ENCODE measurements at places on chromosomes 5 and 9.

- DNase-seq: no peak
Measured at GRCh38 chr5:132358775-132359174, 10.7 kb upstream of the SLC22A5 start.

- no peak for DNase-seq
Measured at GRCh38 chr5:68225188-68225910, 9.8 kb downstream of the PIK3R1 start.

GRCh38 chr5:32290922-32291321, 21.8 kb downstream of the MTMR12 start:
- no peak for DNase-seq

DNA sequence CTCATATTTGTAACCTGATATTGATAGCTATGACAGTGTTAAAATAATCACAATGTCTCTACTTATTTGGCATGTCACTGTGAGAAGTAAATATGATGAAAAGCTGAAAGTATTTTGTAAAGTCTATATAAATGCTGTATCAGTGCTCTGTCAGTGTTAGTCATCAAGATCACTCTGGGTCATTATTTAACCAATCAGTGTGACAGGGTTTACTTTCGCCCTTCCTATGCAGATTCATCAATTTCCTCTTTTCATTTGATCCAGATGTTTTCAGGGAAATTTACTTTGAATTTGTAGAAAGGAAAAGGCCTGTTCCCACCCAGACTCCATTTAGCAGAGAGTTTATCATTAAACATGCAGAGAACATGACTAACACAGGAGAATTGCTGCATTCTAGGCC, 9.9 kb upstream of the PCSK5 start:
- no peak for DNase-seq

DNA sequence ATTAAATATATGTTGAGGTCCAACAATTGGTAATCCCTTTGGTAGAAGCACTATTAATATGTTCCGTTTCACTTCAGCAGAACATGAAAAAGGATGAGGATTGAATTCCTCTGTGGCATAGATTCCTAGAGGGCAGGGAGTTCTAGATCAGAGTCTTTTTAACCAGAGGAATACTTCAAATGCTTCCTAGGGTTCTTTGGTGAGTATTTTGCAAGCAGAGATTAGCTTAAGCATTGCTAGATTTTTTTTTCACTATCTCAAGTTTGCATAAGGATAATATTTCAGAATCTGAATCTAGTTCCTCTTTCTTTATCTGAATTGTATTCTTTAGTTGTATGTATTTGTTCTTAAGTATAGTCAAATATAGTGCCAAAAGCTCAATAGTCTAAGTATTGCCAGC, 116.6 kb upstream of the ADAMTSL1 start:
- DNase-seq: no peak

GRCh38 chr5:14256026-14256690, 113.0 kb downstream of the TRIO start:
- DNase-seq: no peak

GRCh38 chr9:69029535-69029934, 6.0 kb upstream of the FXN start:
- no peak for DNase-seq

DNA sequence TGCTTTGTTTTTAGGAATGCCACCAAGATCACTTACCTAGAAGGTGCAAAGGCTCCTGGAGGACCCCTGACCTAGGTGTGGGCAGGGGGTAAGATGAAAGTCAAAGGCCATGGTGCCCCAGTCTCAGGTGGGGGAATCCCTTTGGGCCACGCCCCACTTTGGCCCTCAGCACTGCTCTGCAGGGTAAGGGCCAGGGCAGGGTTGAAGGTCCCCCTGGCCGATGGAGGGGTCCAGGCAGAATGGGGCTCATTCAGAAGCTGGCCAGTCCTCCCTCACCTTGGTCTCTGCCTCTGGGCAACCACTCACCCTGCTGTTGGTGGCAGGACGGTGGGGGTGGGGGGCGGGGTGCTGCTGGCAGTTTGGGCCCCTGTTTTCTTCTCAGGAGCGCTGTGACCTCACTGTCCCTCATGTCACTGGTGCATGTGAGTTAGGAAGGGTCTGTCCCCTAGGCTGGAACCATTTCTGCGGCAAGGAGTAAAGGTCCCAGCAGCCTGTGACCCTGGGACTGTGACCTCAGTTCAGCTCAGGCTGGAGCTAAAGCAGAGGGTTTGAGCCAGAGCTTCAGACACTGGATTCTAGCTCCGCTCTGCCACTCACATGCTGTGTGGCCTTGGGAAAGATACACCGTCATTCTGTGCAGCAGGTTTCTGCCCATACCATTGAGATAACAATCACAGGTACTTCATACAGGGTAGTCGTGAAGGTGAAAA, 1.9 kb upstream of the ASS1 start:
- DNase-seq: no peak

GRCh38 chr5:59814537-59814872, 79.0 kb downstream of the PDE4D start:
- no peak for DNase-seq

GRCh38 chr5:138606378-138607064, 31.3 kb upstream of the HSPA9 start:
- DNase-seq: no peak

DNA sequence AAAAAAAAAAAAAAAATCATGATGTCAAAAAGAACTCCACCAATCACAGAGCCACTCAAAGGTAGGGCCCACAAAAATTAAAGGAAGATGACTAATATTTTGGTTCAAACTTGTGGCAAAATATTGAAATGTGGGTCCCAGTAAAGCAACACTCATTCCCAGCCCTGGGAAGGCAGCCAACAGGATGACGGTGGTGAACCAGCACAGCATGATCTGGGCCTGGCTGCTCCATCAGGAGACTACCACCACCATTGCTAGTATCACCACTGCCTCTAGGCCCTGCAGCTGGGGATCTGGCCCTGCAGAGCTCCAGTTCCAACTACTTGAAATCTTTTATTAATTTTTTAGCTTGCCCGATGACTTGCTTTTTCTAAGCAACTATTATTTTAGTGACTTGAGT, 206.8 kb upstream of the ITGA1 start:
- DNase-seq: no peak

DNA sequence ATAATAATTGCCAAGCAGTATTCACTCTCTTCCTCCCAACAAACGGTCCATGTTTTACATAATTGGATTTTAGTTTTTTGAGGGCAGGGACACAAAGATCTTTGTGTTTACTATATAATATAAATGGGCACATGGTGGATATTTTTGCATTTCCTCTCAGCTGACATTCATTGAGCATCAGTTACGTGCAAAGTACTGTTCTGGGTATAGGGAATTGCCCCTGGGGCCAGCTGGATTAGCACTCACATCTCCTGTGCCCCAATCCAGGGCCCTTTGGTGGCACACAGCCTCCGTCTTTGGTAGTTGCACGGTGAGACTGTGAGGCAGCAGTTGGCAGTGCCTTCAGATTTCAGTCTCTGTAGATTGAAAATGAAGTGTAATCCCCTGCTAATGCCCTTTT, 1.6 kb downstream of the TDRD7 start:
- no peak for DNase-seq

DNA sequence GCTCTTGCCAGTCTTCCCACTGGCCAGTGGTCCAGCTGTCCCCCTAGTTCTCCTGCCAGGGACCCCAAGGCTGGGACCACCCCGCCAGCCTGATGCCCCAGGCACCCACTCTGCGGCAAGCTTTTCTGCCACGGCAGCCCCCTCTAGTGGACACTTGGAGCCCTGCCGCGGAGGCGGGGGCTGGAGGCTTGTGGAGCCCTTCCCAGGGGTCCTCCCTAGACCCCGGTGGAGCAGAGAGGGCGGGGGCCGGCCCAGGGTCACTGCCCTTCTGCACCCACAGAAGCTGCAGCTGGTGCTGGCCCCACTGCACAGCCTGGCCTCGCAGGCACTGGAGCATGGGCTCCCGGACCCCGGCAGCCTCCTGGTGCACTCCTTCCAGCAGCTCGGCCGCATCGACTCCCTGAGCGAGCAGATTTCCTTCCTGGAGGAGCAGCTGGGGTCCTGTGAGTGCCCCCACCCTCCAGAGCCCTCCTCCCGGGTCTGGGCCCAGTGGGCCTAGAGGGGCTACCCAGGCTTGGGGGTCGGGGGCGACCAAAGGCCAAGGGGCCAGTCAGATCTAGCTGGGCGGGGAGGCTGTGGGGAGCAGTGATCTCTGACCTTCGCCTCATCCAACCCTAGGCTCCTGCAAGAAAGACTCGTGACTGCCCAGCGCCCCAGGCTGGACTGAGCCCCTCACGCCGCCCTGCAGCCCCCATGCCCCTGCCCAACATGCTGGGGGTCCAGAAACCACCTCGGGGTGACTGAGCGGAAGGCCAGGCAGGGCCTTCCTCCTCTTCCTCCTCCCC, 9.1 kb downstream of the EGFL7 start:
- peak; percentile 55 for DNase-seq

DNA sequence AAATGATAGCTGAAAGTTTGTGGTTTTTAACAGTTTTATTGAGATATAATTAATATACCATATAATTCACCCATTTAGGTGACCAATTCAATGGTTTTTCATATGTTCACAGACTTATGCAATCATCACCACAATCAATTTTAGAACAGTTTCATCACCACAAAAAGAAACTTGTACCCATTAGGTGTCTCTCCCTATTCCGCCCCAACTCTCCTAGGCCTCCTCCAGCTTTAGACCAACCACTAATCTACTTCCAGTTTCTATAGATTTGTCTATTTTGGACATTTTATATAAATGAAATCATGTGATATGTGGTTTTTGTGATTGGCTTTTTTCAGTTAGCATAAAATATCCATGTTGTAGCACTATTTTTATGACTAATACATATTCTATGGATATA, 38.6 kb downstream of the YTHDC2 start:
- DNase-seq: no peak

GRCh38 chr5:89353837-89354551, 471.0 kb upstream of the MEF2C start:
- DNase-seq: no peak

DNA sequence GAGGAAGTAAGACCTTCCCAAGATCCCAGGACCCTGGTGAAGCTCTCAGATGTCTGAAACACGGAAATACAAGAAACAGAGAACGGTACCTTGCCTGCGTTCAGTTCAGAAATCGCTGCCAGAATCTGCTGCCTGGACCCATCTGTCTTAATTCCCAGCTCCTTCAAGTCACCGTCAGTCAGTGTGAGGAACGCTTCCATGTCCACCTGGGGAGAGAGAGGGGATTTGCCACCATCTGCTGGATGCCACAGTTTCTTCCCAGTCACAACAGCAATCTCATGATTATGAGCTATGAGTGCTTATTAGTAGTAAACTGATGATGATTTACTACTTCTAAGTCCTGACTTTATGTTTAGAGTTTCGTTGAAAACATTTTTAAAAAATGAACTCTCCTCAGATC, 36.7 kb upstream of the GABBR2 start:
- DNase-seq: no peak
